Activated naive CD4-positive, alpha-beta T cell treated with anti-CD3 and anti-CD28 coated beads for 36 hours (primary cell): ENCODE measurements at places on chromosomes 2 and 18. TPM values are rescaled to one million over a fixed set of nuclear protein-coding genes. Genes with fewer than 3 reads are reported as not detected.

Gene SRD5A2
- total RNA-seq: not detected

Gene DYNAP
- total RNA-seq: not detected

Gene MFSD6
- total RNA-seq: 21.0 TPM

Gene TUBA4B
- total RNA-seq: not detected

Gene ESCO1
- 14.3 TPM for total RNA-seq

Gene MAP3K19
- total RNA-seq: not detected

Gene LYPD6B
- not detected for total RNA-seq

Gene KLF11
- 3.1 TPM for total RNA-seq

Gene PRSS56
- total RNA-seq: not detected

Gene ERBB4
- total RNA-seq: not detected

Gene NLRC4
- not detected for total RNA-seq

Gene STAT4
- 53.9 TPM for total RNA-seq

Gene SCG2
- not detected for total RNA-seq

Gene SERPINB4
- not detected for total RNA-seq

Gene ITGA6
- total RNA-seq: 16.8 TPM

Gene PDCL3
- total RNA-seq: 42.2 TPM

Gene CPO
- not detected for total RNA-seq

Gene C1QL2
- total RNA-seq: not detected

Gene SPP2
- not detected for total RNA-seq

Gene GAL3ST2
- not detected for total RNA-seq
